ENCODE measurements at places on chromosomes 6 and 20. TPM values are rescaled to one million over a fixed set of nuclear protein-coding genes. Genes with fewer than 3 reads are reported as not detected.
A peak's percentile ranks its signal among the peaks of the same experiment; 100 is the strongest.

GRCh38 chr6:35086636-35087360 lies 54.3 kb downstream of the TCP11 start:
- H3K4me1 ChIP-seq = peaks cover 23% of the 10 kb centered on the region
- H3K27me3 ChIP-seq = no peaks in the 10 kb centered on the region
- H3K27ac ChIP-seq = no peak overlapping the region
- no peak for DNase-seq

DNA sequence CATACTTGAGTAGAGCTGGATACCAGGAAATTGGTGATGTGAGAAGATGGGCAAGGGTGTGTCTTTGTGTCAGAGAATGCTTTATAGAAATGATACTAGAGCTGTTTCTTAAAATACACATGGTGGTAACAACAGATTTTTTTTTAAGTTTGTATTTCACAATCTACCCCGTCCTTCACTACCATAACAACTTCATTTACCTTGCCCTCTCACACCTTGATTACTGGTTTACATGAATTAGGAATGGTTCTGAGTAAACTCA lies 45.4 kb downstream of the RARS2 start:
- DNase-seq = no peak
- no peaks in the 10 kb centered on the region for H3K27me3 ChIP-seq
- peaks cover 80% of the 10 kb centered on the region for H3K36me3 ChIP-seq
- H3K4me3 ChIP-seq = no peak overlapping the region
- H3K4me1 ChIP-seq = no peaks in the 10 kb centered on the region

DNA sequence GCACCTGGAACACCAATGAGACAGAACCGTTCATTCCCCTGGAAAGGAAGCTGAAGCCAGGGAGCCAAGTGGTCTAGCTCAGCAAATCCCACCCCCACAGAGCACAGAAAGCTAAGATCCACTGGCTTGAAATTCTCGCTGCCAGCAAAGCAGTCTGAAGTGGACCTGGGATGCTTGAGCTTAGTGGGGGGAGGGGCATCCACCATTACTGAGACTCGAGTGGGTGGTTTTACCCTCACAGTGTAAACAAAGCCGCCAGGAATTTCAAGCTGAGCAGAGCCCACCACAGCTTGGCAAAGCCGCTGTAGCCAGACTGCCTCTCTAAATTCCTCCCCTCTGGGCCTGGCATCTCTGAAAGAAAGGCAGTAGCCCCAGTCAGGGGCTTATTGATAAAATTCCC lies 53.1 kb downstream of the KIF16B start:
- no peak overlapping the region for H3K27ac ChIP-seq
- no peak for DNase-seq
- no peaks in the 10 kb centered on the region for H3K27me3 ChIP-seq
- no peaks in the 10 kb centered on the region for H3K36me3 ChIP-seq
- no peak overlapping the region for H3K4me3 ChIP-seq

Gene HTR1E
- not detected for total RNA-seq

- H3K27me3 ChIP-seq = no peaks in the 10 kb centered on the region
- peak overlapping the region; percentile 17 for H3K4me3 ChIP-seq
- peaks cover 5% of the 10 kb centered on the region for H3K4me1 ChIP-seq
- no peak overlapping the region for H3K27ac ChIP-seq
- DNase-seq = peak; percentile 39
- H3K36me3 ChIP-seq = no peaks in the 10 kb centered on the region
Measured at GRCh38 chr6:7468382-7469081, 72.9 kb upstream of the DSP start.

DNA sequence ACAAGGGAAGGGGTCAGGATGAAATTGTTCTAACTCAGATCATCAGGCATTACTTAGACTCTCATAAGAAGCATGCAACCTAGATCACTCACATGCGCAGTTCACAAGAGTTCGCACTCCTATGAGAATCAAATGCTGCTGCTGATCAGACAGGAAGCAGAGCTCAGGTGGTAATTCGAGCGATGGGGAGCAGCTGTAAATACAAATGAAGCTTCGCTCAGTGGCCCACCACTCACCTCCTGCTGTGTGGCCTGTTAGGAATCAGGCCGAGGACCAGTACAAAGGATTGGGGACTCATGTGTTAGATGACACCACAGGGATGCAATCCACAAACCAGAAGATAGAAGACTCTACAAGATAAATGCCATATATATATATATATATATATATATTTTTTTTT lies 31.5 kb upstream of the TOP1 start:
- H3K36me3 ChIP-seq = 0 out of 2 replicates have a peak, but pooled peaks cover 3% of the 10 kb centered on the region
- DNase-seq = no peak
- H3K4me1 ChIP-seq = peaks cover 10% of the 10 kb centered on the region
- 0 out of 2 replicates have a peak overlapping the region, but pooled peaks have one; percentile 15 for H3K27ac ChIP-seq

- no peaks in the 10 kb centered on the region for H3K36me3 ChIP-seq
- no peak overlapping the region for H3K4me3 ChIP-seq
- H3K27ac ChIP-seq = no peak overlapping the region
- H3K4me1 ChIP-seq = no peaks in the 10 kb centered on the region
- no peaks in the 10 kb centered on the region for H3K27me3 ChIP-seq
Measured at GRCh38 chr6:134502614-134503549, 185.0 kb upstream of the SGK1 start.

DNA sequence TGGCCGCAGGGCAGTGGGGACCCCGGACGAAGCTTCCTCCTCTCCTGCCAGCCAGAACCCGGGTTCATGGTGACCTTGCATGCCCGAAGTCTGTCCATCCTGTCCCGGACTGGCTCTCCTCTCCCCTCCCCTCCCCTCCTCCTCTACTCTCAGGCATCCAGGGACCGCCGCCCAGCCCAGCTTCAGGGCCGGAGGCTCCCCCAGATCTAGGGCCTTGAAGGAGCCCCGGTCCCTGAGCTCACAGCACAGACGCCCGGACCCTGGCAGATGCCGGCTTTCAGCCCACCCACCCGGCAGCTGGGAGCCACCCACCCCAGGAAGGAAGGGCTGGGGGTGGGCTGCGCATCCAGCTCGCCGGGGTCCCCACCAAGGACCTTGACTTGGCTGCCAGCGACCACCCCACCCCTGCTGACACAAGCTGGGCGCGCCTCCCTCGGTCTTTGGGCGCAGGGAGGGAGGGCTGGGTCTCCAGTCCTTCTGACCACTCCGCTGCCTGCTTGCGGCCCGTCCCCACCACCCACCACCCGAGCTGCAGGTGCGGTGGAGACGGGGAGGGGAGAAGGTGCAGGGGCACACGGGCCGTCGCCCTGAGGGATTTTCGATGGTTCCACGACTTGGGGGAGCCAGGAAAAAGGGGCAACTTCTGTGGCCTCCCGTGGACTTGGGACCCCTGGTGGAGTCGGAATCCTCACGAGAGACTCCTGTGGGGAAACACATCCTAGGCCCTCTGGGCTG lies 5.8 kb upstream of the ABHD16B start:
- no peak for DNase-seq
- H3K27ac ChIP-seq = no peak overlapping the region
- no peaks in the 10 kb centered on the region for H3K27me3 ChIP-seq

GRCh38 chr20:51042064-51042463 lies 19.2 kb upstream of the KCNG1 start:
- H3K4me1 ChIP-seq = peaks cover 5% of the 10 kb centered on the region
- no peaks in the 10 kb centered on the region for H3K36me3 ChIP-seq
- H3K4me3 ChIP-seq = no peak overlapping the region

GRCh38 chr6:18829272-18829870 lies 442.2 kb downstream of the RNF144B start:
- H3K36me3 ChIP-seq = no peaks in the 10 kb centered on the region
- H3K27me3 ChIP-seq = no peaks in the 10 kb centered on the region
- no peaks in the 10 kb centered on the region for H3K4me1 ChIP-seq
- H3K4me3 ChIP-seq = no peak overlapping the region
- no peak for DNase-seq
- H3K27ac ChIP-seq = no peak overlapping the region

- H3K36me3 ChIP-seq = no peaks in the 10 kb centered on the region
- no peaks in the 10 kb centered on the region for H3K4me1 ChIP-seq
- no peak overlapping the region for H3K4me3 ChIP-seq
- no peaks in the 10 kb centered on the region for H3K27me3 ChIP-seq
- H3K27ac ChIP-seq = no peak overlapping the region
Measured at GRCh38 chr6:161198176-161198575, 75.7 kb downstream of the AGPAT4 start.

Gene CCN6
- total RNA-seq = not detected

DNA sequence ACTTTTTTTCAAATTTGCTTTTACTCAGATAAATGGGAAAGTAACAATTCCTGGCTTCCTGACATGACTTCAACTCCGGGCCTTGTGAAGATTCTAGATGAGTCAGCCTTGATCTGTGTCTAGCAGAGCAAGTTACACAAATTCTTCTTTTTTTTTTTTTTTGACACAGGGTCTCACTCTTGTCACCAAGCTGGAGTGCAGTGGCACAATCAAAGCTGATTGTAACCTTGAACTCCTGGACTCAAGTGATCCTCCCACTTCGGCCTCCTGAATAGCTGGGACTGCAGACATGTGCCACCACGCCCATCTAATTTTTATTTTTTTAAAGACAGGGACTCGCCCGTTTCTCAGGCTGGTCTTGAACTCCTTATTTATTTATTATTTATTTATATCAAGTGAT lies 7.3 kb upstream of the ARHGAP18 start:
- peak; percentile 40 for DNase-seq

DNA sequence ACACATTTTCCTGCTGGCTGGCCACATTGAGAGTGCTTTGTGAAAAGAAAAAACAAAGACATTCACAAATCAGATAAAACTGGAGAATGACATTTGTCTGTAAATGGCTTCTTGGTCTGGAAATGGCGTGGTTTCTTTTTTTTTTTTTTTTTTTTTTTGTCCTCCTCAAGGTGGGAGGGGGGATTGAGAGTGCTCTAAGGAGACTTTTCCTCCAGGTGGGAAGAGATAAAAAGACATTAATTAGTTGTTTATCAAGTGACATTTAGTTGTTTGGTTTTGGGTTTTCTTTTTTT lies 40.4 kb downstream of the GNAS start:
- no peak for DNase-seq
- peaks cover 52% of the 10 kb centered on the region for H3K4me1 ChIP-seq
- peaks cover 43% of the 10 kb centered on the region for H3K36me3 ChIP-seq
- H3K4me3 ChIP-seq = peak overlapping the region; percentile 64
- 0 out of 2 replicates have a peak, but pooled peaks cover 5% of the 10 kb centered on the region for H3K27me3 ChIP-seq

GRCh38 chr20:62516338-62516737 lies 40.5 kb upstream of the GATA5 start:
- no peak overlapping the region for H3K4me3 ChIP-seq
- no peaks in the 10 kb centered on the region for H3K4me1 ChIP-seq
- no peak overlapping the region for H3K27ac ChIP-seq
- peaks cover 46% of the 10 kb centered on the region for H3K27me3 ChIP-seq

DNA sequence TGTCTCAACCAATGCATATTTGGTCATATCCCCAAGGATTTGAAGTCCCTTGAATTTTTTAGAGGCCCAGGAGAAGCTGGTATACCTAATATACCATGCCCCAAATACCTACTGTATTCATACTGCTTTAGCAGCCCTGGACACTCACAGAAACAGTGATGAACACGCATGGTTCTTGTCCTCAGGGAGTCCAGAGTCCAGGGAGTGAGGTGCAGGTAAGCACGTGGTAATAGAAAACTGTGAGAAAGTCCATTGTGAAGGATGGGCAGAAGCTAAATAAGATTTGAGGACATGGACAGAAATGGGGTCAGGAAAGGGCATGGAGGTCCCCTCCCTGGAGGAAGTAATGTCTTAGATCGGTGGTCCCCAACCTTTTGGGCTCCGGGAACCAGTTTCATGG lies 85.4 kb downstream of the TSHZ2 start:
- no peak for DNase-seq
- H3K27me3 ChIP-seq = no peaks in the 10 kb centered on the region
- no peak overlapping the region for H3K4me3 ChIP-seq
- no peaks in the 10 kb centered on the region for H3K4me1 ChIP-seq
- H3K27ac ChIP-seq = no peak overlapping the region
- no peaks in the 10 kb centered on the region for H3K36me3 ChIP-seq

Data from SJSA1 (cell line).